Ovary (tissue), 10 donors: ENCODE measurements at places on chromosomes 5 and 9. TPM values are rescaled to one million over a fixed set of nuclear protein-coding genes. Genes with fewer than 3 reads are reported as not detected.

DNA sequence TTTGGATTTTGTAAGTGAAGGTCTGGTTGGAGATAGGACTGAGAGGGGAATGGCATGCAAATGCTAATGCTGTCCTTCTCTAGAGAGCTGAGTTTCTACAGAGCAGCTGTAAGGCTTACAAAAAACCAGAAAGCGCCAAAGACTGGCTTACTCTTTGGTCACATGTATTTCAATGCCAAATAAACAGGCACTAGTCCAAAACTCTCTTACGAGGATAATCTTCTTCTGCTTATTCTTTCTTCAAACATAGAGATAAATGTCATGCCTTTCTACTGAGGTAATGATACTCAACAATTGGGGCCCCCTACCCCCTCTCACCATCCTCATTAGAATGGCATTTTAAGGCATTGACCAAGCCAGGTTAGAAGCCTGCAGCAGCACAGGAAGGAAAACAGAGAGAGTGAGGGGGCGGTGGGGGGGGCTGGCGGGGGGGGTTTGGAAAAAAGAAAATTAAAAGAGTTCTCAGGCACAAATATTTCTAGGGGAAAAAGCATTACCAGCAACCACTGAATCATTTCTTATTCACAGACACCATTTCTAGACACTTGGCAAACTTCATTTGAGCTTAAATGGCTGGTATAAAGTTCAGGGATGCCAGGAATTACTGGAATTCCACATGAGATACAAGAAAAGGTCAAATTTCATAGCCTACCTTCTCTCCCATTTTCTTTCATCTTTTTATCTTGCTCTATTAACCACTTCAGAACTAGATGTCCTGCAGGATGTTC is 34.0 kb downstream of the PUM3 start:
- H3K4me1 ChIP-seq: peaks cover 14% of the 10 kb centered on the region
- DNase-seq: peak; percentile 57
- no peak overlapping the region for H3K27ac ChIP-seq
- no peaks in the 10 kb centered on the region for H3K27me3 ChIP-seq

- no peaks in the 10 kb centered on the region for H3K36me3 ChIP-seq
- H3K4me1 ChIP-seq: no peaks in the 10 kb centered on the region
- no peak for DNase-seq
- H3K27ac ChIP-seq: no peak overlapping the region
- no peak overlapping the region for H3K4me3 ChIP-seq
- no peaks in the 10 kb centered on the region for H3K27me3 ChIP-seq
Observed at GRCh38 chr9:106675780-106676179, 187.2 kb upstream of the ZNF462 start.

DNA sequence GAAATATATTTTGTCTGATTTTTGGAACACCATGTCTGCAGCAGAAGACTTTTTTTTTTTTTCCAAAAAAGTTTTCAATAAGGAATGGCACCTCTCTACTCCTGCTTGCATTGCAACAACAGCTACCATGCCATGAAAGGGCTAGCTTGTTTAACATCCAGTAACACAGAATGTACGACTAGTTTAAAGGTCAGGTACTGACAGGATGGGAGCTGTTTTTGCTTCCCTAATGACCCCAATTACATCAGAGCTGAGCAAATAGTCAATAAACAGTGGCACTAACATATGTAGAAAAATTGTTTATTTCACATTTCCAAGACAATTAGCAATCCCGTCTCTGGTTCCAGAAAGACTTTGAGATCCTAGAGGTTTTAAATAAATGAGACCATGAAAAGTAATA is 693.8 kb downstream of the NR2F1-AS1 start:
- no peak overlapping the region for H3K27ac ChIP-seq
- no peaks in the 10 kb centered on the region for H3K36me3 ChIP-seq
- H3K4me1 ChIP-seq: peaks cover 8% of the 10 kb centered on the region
- no peak overlapping the region for H3K4me3 ChIP-seq
- no peaks in the 10 kb centered on the region for H3K27me3 ChIP-seq

DNA sequence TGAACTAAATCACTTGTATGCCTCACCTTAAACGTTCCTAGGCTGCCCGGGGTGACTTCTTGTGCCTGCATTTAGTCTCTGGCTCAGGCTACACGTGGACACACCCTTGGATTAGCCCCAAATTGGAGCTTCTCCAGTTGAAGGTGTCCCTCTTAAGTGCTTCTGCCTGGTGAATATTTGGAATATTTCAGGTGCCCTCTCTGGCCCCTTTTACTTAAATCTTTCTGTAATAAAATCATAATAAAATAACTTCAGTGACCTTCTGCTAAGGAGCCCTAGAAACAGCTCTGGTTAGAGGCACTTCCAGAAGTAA is 74.3 kb upstream of the KLF9 start:
- DNase-seq: peak; percentile 29
- H3K27me3 ChIP-seq: no peaks in the 10 kb centered on the region

DNA sequence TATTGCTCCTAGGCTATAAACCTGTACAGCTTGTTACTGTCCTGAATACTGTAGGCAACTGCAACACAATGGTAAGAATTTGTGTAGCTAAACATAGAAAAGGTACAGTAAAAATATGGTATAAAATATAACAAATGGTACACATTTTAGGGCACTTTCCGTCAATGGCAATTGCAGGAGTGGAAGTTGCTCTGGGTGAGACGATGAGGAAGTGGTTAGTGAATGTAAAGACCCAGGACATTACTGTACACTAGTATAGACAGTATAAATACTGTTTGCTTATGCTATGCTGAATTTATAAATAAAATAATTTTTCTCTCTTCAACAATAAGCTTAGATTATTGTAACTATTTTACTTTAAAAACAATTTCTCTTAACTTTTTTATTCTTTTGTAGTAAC is 15.6 kb upstream of the ADRB2 start:
- H3K36me3 ChIP-seq: no peaks in the 10 kb centered on the region
- no peak overlapping the region for H3K4me3 ChIP-seq
- H3K27ac ChIP-seq: no peak overlapping the region

OBP2B gene
- 4.6 TPM for total RNA-seq

CDKN2B gene
- total RNA-seq: 1.0 TPM

ARSB gene
- total RNA-seq: 5.9 TPM

- no peak for DNase-seq
- H3K27me3 ChIP-seq: no peaks in the 10 kb centered on the region
- H3K27ac ChIP-seq: no peak overlapping the region
- H3K4me3 ChIP-seq: no peak overlapping the region
Observed at GRCh38 chr9:76692458-76693129, 71.6 kb upstream of the PCA3 start.

DNA sequence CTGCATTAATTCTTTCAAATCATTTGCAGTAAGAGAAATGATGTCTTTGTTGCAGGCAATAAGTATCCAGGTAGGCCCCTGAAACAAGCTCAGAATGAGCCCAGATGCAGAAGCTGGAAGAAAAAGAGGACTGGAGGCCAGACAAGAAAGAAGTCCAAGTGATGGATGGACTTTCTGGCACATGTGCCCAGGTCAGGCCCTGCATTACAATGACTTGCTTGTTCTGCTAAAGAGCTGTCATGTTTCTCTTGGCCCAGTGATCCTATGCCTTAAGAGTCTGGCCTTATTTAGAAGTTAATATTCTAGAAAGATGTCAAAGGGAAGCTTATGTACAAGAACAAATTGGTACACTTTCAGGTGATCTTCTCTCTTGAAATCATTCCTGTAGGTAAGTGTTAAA is 64.8 kb downstream of the DPYSL3 start:
- no peaks in the 10 kb centered on the region for H3K36me3 ChIP-seq
- no peak overlapping the region for H3K4me3 ChIP-seq
- no peaks in the 10 kb centered on the region for H3K27me3 ChIP-seq
- DNase-seq: no peak
- H3K4me1 ChIP-seq: peaks cover 29% of the 10 kb centered on the region

- H3K27me3 ChIP-seq: no peaks in the 10 kb centered on the region
- no peaks in the 10 kb centered on the region for H3K36me3 ChIP-seq
- peak overlapping the region; percentile 97 for H3K27ac ChIP-seq
- DNase-seq: peak; percentile 28
- H3K4me3 ChIP-seq: peak overlapping the region; percentile 91
Observed at GRCh38 chr5:137752905-137753690, 1.1 kb downstream of the HNRNPA0 start.

DNA sequence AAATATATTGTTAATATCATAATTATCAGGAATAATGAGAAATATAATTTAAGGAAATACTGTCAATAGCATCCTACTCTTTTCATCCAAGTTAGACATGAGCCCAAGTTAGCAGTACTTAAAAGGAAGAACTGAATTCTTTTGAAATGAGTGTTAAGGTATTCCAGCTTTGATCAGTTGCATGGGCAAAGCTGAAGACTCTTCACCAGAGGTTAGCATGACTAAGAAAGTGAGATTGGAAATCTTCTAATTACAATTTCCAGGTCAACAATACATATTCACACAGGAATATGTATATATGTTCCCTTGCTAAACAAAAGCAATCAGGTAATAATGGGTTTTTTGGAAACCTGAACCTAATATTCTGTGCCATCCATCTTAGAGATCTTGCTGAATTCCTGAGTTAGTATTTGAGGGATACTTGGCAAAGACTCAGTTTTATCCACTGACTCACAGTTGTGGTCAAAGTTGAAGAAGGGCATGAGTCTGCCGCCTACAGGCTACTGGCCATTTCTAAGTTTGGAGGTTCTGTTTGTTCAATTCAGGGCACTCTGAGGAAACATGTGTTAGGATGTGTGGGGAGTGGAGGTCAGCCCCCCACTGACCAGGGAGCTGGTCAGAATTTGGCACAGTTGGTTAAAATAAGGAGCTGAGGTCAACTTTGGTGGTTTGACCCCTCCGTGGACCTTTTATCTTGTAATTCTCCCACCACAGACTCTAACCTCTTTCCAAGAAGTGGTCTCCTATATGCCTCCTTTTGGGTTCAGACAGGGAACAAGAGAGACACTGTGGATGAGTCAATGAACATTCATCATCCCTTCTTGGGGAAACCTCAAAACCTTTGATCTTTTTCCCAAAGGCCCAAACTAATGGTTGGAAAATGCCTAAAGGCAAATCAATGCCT is 118.3 kb downstream of the PIK3R1 start:
- H3K4me3 ChIP-seq: no peak overlapping the region
- H3K4me1 ChIP-seq: peaks cover 4% of the 10 kb centered on the region
- H3K36me3 ChIP-seq: no peaks in the 10 kb centered on the region

DNA sequence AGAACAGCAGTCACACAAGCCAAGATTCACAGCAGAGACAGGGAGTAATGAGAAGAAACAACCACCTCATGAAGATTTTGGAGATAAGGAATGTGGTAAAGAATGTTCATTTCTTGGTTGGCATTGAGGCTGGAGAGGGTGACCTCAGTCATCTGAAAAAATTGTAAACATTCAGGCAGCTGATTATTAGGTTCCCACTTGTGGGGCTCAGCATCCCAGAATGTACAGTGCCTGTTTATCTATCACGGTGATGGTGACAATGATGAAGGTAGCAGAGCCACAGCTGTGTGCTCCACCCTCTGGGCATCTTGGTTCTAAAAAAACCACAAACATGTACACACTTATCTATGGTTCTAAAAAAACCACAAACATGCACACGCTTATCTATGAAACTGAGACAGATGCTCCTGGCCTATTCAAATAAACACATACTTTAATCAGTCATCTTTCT is 143.9 kb upstream of the MOCS2 start:
- DNase-seq: no peak
- no peaks in the 10 kb centered on the region for H3K4me1 ChIP-seq
- H3K4me3 ChIP-seq: no peak overlapping the region
